ENCODE measurements at places on chromosomes 1 and 21.
A peak's percentile ranks its signal among the peaks of the same experiment; 100 is the strongest.

GRCh38 chr1:5881526-5882222, 110.6 kb downstream of the NPHP4 start:
- no peak for DNase-seq

- peak; percentile 63 for DNase-seq
Observed at GRCh38 chr1:239803781-239804180, 287.9 kb upstream of the FMN2 start.

- DNase-seq: no peak
Observed at GRCh38 chr21:43767498-43767983, 8.6 kb downstream of the CSTB start.

DNA sequence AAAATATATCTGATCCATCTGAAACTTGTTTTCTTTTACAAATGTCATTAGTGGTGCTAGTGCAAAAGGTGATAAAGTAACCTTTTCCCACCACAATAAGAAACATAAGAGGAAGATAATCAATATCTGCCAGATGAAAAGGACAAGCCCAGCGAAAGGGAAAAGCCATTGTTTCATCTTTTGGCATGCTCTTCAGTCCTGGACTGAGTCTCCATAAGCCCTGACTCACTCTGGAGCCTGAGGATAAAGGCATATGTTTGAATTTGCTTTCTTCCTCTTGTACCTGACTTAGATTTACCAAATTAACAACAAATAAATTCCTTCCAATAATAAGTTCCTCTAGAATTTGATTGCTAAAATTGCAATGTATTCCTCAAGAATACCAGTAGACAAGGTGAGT, 13.6 kb downstream of the DNAJC11 start:
- peak; percentile 19 for DNase-seq

DNA sequence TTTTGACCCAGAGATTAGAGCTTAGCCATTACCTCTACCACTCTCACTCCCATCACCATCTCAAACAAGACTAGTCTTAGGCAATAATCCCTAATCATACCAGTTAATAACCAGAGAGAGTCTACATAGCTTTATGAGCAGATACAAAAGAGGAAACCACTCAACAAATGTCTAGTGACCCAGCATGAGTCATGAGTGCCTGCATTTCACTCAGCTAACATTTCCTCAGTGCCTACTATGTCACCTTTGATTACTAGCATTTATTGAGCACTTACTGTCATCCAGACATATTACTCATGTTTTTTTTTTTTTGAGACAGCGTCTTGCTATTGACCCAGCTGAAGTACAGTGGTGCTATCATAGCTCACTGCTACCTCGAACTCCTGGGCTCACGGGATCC, 35.9 kb upstream of the GALNT2 start:
- DNase-seq: no peak

DNA sequence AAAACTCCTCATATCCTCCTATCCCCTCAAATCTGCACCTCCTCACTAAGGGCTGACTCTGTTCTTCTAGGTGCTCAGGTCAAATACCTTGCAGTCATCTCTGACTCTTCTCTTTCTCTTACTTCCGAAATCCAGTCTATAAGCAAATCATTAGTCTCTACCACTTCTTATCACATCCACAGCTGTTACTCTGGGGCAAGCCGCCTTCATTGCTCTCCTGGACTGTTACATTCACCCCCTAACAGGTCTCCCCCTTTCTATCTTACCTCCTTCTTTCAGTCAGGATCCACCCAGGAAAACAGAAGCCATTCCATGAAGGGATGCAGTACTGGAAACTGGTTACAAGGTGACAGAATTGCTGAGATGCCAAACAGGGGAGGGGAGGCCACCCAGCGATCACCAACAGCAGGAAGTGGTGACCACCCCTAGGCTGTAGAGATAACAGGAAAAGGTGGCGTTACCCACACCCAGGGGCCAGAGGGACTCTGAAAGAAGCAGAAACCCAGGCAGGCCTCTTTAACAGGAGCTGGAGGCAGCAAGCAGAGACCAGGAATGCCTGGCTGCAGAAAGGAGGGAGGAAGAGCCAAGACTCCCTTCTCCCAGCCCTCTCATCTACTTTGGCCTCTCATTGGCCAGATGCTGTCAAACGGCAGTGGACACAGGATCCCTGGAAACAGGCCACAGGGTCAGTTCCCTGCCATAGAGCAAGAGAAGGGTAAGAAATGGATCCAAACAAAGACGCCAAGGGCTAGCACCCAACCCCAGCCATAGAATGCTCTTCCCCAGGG, 55.5 kb upstream of the FOXO6 start:
- DNase-seq: no peak

DNA sequence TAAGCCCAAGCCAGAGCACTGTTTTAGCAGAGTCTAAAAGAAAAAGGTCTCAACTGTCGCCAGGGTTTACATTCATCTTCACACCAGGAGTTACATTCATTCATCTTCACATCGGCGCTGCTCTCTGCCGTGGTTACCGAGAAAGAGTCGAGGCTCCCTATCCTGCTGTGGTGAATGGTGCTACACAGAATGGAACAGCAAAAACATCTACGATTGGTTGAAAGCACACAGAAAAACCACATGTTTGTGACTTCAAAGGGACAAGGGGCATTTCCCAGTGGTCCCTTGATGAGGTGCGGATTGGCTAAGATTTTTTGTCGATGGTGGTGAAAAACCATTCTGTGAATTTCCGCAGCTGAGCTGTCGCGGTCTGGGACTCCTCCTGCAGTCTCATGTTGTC, 231.1 kb downstream of the SIPA1L2 start:
- no peak for DNase-seq

DNA sequence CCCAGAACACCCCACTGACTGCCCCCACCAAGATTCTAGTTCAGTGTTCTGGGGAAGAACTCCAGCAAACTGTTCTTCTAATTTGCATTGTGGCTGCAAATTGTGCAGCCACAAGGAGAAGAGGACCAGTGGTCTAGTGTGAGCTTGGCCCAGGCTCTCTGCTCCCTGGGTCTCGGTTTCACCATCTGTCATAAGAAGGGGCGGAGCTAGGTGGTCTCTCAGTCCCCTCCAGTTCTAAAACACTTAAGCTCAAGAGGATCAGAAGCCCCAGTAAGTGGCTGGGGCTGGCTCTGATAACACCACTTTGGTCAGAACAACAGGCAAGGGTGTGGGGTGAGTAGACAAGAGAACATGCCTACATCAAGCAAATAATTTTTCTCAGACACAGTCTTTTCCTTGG, 99.9 kb downstream of the BEND5 start:
- DNase-seq: no peak

GRCh38 chr1:42676534-42677087, 5.6 kb upstream of the YBX1 start:
- no peak for DNase-seq

DNA sequence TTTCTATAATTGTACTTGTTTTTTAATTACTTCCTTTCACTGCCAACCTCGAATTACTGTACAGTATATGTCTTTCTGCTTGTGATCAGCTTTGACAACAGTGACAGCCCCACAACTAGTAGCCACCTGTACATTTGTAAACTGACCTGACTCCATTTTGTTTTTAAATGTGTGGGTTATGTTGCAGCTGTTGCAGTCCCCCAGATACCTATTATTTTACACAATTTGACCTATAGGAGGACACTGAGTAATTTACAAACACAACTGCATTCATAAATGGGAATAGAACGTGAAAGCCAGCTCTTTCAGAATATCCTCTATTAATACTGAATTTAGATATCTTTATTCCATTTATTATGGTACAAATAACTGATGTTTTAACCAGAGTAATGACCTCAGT, 2.5 kb upstream of the VAMP3 start:
- no peak for DNase-seq

- DNase-seq: no peak
Observed at GRCh38 chr1:213720032-213720431, 267.7 kb upstream of the PROX1 start.

DNA sequence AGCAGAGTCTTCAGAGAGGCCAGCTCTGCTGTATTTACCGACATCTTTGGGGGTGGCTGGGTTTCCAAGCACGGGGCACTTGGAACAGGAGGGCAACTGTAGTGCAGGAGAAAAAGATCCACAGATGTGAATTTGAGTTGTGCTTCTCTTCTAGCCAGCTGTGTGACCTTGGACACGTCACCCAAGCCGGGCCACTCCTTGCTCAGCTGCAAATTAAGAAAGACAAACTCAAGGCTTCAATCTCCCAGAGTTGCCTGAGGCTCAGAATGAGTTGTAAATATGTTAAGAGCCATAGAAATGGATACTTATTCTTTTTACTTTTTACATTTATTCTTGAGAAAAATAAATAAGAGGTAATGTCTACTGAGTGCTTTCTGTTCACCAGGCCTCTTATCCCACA, 24.3 kb downstream of the GRIK3 start:
- DNase-seq: no peak

DNA sequence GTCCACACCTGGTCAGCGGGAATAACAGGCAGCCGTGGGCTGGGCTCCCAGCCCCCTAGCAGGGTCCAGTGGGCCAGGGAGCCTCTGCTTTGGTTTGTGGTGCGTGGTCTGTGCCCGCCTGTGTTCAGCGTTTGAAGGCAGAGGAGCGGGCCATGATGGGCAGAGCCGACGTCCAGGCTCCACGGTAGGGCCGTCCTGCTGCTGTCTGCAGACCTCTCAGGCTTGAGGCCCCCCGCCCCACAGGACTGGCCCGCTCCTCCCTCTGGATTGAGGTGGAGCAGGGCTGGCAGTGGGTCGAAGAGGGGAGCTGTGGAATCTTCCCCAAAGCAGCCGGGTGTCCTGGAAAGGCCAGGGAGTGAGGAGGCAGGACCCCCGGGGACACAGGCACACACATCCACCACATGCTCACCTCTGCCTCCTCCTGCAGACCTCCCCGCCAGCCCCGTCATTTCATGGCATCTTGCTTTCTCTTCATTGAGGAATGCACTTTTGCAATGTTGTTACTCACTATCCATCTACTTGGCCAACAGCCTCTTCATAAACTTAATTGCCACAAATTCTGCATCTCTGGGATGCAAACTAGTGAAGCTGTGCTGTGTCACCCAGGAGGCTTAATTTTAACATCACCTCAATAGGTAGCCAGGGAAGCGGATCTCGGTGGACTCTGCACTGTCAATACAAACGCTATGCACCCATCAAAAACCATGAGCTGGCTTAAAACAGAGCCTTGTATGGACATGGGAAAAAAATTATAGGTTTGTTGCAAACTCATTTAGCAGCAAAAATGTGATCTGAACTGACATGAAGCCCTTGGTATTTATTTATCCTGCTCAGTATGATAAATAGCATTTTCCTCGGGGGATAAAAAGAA, 85.9 kb downstream of the PDE9A start:
- no peak for DNase-seq

DNA sequence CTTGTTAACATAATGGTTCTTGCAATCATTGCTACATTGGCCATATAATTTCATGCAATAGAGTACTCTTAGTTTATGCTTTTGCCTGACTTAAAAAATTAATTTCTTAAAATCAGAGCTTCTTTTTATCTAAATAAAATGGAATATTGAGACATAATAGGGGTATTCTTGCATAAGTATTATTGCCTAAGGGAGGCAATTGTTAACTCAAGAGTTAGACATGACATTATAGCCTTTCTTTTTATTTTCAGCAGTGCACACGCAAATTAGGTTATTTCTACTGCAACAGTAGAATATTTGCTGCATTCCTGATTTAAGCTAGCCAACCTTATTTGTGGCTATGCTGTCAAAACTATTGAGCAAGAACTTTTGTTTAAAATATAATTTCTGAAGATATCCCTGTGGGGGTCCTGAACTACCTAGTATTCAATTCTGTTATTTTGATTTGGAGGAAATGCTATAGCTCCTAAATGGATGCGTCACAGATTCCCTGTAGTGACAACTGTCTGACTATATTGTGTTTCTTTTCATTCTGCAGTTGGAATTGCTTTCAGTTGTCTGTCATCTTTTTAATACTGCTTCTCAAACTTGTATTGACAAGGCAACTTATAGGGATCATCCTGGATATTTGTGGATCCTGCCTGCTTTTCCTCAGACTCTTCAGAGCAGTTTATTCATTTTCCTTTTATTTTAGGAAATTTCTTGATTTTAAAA, 211.0 kb downstream of the PATJ start:
- DNase-seq: no peak

DNA sequence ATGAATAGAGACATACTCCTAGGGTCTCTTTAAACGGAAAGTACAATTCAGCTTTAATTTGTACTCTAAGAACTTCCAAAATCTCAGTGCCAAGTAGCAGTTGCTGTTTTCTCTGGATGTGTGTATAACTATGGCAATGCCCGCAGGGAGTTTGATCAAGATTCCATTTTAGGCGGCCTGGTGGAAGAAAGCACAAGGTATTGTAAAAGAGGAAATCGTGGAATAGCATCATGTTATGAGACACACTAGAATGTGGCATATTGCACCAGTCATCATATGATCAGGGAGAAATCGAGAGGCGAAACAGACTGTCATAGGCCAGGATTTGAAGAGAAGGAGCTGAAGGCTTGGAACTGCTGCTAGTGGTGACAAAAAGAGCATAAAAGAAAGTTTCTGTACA, 316.2 kb upstream of the FMN2 start:
- no peak for DNase-seq

DNA sequence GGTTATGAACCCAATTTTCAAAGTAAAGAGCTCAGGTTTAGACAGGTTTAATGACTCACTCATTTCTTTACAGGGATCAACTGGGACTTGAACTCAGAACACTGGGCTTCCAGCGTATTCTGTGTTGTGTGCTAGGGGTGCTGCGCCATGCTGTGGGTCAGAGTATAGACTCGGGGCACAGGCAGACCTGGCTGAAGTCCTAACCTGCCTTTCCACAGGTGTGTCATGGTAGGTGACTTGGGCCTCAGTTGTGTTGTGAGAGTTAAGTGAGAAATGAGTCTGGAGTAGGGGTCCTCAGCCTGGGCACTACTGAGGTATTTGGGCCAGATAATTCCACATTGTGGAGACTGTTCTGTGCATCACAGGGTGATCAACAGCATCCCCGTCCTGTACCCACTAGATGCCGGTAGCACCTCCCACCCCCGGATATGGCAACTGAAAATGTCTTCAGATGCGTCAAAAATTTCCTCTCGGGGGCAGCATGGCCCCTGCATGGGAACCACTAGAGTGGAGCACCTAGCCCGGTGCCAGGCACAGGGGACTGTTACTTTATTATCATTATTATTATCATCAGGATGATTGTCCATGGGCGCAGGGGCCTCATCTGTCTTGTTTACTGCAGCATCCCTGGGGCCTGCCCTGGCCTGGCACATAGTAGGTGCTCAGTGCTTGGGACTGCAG, 575.5 kb downstream of the PTPRU start:
- no peak for DNase-seq

- DNase-seq: no peak
Observed at GRCh38 chr1:80666073-80666472, 1134.7 kb upstream of the ADGRL2 start.

DNA sequence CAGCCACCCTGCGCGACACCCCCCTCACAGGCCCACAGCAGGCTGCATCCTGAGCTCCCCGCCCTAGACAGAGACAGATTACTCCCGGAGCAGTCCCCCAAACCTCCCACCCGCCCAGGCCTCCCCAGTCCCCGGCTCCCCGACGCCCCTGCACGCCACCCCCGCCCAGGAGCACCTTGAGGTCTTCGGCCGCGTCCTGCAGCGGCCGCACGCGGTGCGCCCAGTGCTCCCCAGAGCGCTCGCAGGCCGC, 731 bp downstream of the TRIM11 start:
- no peak for DNase-seq

DNA sequence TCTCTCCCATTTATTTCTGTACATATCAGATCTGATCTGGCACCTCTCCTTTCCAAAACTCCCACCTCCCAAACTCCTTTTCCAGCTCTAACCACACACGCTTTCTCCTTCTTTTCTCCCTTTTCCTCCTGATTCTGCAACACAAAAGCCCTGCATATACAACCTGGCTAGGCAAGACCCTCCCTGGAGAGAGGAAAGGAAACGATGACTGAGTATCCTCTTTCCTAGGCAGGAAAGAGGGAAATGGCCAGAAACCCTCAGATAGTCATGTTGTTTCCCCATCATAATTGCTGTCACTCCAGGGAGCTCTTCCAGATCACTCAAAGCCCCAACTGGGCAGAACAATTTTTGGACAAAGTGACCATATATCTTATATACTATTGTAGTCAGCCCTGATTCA, 32.3 kb upstream of the PRELP start:
- DNase-seq: no peak

Data from fibroblast of upper back skin (primary cell).